ENCODE measurements at places on chromosomes 2 and 18. TPM values are rescaled to one million over a fixed set of nuclear protein-coding genes. Genes with fewer than 3 reads are reported as not detected.

The CCDC178 gene
- not detected for total RNA-seq

The POLR1A gene
- 19.8 TPM for total RNA-seq

The RGPD4 gene
- total RNA-seq: not detected

The GNAL gene
- total RNA-seq: 3.9 TPM

The TTN gene
- 5,137 TPM for total RNA-seq

The SLC16A14 gene
- total RNA-seq: 9.9 TPM

The LIPT1 gene
- 7.6 TPM for total RNA-seq

The ZNF804A gene
- 0.41 TPM for total RNA-seq

The ABHD1 gene
- 1.3 TPM for total RNA-seq

The SCYGR4 gene
- not detected for total RNA-seq
